ENCODE measurements at places on chromosomes 1 and 21.

DNA sequence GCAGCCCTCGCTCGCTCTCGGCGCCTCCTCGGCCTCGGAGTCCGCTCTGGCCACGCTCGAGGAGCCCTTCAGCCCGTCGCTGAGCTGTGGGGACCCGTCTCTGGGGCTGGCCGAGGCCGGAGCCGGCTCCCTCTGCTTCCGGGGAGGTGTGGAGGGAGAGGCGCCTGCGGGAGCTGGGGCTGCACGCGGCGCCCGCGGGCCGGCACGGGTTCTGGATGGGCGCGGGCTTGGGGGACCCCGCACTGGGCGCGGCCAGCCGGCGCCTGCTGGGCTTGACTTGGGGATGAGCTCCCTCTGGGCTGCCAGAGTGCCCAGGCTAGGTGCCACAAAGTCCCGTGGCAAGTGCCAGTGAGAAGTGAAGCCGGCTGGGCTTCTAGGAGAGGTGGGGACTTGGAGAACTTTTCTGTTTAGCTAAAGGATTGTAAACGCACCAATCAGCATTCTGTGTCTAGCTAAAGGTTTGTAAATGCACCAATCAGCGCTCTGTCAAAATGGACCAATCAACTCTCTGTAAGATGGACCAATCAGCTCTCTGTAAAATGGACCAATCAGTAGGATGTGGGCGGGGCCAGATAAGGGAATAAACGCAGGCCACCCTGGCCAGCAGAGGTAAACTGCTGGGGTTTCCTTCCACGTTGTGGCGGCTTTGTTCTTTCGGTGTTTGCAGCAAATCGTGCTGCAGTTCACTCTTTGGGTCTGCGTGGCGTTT is 20.2 kb downstream of the EXOC8 start:
- no peak for DNase-seq

DNA sequence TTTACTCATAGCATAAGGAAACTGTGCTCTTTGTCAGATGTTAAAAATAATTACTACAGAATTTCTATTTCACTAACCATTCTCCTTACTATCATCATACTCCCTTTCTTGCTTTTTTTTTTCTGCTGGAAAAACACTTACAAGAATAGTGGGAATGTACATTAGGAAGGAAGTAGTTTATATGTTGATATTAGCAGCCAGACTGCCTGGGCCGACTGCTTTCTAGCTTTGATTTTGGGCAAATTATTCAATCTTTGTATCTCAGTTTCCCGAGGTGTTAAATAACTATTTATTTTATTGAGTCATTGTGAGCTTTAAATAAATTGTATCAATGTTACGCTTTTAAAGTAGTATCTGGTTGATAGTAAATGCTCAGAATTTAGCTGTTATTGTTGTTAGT is 122.4 kb downstream of the USP25 start:
- no peak for DNase-seq

- peak; percentile 11 for DNase-seq
Observed at GRCh38 chr1:114215436-114215835, 61.8 kb upstream of the SYT6 start.

- peak; percentile 35 for DNase-seq
Observed at GRCh38 chr1:10897981-10898728, 101.7 kb upstream of the CASZ1 start.

- no peak for DNase-seq
Observed at GRCh38 chr1:230127105-230128054, 60.3 kb downstream of the GALNT2 start.

DNA sequence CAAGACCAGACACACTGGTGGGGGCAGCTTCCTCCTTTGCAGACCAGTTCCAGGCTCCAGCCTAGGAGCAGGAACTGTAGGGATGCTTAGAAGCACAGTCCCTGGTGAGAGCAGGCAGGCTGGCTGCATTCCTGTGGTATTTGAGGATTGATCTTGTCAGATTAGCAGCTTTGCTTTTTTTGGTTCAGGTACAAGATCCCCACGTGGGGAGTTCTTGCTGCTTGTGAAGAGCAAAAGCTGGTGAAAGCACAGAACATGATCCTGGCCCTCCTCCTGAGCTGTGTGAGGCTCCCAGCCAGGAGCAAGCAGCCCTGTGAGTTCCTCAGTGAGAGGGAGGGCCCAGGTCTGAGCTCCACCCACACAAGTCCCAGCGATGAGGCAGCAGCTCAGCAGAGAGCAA is 75.3 kb upstream of the ARTN start:
- DNase-seq = peak; percentile 99

DNA sequence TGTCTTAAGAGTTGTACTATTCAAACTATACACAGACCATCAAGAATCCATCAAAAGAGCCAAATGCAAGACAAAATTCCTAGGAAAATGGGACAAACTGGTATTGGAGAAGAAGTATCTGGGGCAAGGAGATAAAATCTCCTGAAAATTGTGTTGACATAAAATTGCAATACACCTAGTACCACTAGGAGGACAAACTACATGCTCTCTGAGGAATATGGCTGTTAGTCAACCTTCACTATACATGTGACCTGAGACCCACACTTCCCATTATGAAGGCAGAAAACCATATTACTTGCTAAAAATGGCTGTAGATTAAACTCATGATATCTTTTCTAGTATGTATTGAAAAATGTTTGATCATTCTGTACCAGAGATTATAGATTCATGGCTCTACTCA is 30.0 kb downstream of the IRF2BP2 start:
- DNase-seq = no peak

DNA sequence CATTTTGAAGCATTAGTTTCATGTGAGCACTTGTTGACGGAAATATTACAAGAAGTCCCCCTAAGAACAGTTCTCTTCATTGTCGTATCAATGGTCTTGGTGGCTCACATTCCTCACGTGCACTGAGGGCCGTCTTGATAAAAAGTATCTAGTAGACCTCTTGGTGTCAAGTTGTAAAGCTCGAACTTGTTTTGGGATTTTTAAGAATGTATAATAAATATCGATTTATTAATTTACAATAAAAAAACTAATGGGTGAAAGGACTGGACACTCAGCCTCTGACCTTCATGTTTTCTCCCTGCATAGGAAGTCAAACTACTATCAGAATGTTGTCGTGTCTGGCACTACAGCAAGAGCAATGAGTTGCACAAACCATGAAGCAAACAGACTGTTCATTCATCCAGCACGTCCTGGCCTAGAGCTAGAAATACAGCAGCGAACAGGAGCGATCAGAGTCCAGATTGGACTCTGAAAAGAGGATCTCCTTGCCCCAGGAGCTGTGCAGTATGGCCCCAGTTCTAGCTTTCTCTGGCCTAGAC is 319.2 kb downstream of the SMYD3 start:
- no peak for DNase-seq

DNA sequence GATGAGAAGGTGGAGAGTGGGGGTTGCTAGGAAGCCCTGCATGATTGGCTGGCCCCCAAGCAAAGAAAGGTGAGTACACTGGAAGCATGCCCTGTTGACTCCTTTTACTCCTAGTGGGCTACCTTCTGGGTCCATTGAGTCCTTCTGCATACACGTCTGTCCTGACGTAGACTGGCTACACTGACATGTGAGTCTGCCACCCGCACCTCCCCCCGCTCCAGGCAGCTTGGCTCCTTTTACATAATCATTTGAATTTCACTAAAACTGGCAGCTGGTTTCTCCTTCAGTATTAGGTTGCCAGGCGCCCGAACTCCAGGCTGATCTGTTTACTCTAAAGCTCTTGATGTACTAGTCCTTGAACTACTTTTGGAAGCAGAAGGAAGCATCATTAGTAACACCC is 8.7 kb downstream of the MRPS21 start:
- DNase-seq = no peak

DNA sequence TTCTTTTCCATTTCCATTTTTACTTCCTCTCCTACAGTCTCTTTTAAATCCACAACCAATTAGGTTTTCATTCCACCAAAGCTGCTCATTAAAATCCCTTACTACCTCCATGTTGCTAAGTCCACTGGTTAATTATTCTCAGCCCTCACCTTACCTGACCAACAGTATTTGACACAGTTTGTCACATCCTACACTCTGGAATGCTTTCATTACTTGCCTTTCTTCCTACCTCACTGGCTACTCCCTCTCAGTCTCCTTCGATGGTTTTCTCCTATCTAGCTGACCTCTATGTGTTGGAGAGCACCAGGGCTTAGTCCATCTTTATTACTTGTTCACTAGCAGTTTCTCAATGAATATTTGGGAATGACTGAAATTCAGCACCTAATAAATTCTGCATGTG is 78.6 kb downstream of the NME7 start:
- no peak for DNase-seq

DNA sequence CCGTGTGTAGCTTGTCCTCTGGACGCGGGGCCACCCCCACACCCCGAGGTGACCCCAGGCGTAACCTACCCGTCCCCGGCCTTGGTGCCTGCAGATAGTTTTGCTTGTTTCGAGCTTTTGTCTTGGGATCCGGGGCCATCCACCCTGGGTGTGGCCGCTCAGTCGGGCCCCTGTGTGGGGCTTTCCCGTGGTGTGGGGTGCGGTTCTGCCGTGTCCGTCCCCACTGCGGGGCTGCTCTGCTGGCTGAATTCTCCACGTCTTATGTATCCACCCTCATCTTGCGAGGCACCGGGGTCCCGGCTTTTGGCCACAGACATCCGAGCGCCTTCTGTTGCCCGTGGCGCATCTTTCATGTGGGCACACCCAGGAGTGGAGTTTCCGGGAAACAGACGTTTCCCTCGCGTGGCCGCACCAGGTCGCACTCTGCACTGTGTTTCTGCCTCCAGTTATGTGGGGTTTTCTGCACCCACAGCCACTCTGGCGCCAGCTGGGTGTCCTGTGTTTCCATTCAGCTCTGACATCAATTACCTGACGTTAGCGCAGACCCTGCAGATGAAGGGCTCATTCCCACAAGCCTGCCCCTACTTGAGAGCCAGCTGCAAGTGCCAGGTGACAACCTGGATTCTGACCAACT is 64.9 kb downstream of the PRKCZ start:
- no peak for DNase-seq

DNA sequence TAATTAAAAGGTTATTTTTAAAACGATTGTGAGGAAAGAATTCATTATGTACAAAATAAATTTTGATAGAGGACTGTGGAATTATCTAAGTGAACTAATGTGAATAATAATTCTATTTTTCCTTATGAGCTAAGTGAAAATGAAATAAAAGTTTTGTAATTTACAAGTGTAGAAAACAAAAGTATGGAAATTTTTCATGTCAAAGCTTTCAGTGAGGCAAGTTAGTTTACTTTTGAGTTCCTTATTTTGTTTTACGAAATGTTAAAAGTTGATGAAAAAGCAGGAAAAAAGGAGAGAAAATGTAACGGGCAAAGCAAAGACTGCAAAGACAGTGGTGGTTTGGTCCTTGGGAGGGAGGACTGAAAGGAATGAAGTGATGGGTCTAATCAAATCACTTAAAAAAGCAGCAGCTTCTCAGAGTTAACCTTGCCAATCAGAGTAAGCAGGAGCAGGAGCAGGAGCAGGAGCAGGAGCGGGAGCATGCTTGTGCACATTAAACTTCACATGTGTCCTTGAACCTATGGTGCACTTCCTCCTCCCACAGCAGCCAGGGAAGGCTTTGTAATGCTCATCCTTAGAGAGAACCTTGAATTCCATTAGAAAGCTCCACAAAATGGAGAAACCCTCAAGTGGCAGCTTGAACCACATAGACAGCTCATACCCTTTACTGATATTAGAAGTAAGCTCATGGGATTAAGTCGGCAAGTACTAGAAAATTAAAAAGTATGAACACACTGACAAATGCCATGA is 133.4 kb downstream of the LHX4 start:
- DNase-seq = no peak

- DNase-seq = no peak
Observed at GRCh38 chr1:198031086-198031485, 113.9 kb downstream of the LHX9 start.

GRCh38 chr1:110176299-110176956 is 26.1 kb downstream of the SLC6A17 start:
- DNase-seq = no peak

DNA sequence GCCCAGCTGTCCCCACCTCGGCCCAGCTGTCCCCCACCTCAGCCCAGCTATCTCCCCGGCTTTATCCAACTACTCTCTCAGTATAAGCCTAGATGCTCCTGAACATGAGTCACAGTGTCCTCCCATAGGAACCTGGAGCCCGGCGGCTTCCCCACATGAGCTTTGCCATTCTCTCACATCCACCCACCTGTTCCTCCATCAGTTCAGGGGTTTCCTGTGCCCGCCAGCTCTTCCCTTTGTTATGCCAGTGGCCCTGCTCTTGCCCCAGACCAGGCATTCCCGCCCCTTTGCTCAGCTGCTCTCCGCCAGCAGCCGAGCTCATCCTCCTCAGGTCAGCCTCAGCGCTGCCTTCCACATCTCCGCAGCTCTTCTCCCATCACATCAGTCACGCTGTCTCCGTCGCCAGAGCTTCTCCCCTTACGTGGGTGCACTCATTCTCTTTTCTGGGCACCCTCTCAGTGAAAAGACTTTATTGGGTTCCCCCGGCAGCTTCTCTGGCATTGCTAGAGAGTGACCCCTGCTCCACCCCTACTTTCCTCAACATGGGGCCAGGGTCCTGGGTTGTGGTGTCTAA is 89.5 kb upstream of the CSF3R start:
- DNase-seq = no peak

- DNase-seq = no peak
Observed at GRCh38 chr1:206538086-206538770, 30.9 kb downstream of the RASSF5 start.

DNA sequence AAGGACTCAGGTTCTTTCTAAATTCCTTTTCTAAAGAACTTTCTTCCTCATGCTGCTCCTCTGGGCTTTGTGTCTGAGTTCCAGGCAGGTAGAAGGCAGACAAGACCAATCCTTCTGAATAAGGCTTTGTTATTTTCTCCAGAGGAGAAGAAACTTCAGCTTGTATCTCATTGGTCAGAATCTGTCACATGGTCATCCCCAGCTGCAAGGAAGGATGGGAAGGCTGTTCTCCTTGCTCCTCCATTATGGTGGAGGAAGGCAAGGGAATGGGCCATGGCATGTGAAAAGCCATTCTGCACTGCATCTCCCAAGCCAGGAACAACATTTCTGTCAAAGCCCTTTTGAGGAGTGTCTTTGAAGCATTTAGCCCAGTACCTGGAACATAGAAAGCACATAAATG is 50.6 kb upstream of the NTPCR start:
- no peak for DNase-seq

- no peak for DNase-seq
Observed at GRCh38 chr1:204434116-204434755, 22.6 kb upstream of the PPP1R15B start.

DNA sequence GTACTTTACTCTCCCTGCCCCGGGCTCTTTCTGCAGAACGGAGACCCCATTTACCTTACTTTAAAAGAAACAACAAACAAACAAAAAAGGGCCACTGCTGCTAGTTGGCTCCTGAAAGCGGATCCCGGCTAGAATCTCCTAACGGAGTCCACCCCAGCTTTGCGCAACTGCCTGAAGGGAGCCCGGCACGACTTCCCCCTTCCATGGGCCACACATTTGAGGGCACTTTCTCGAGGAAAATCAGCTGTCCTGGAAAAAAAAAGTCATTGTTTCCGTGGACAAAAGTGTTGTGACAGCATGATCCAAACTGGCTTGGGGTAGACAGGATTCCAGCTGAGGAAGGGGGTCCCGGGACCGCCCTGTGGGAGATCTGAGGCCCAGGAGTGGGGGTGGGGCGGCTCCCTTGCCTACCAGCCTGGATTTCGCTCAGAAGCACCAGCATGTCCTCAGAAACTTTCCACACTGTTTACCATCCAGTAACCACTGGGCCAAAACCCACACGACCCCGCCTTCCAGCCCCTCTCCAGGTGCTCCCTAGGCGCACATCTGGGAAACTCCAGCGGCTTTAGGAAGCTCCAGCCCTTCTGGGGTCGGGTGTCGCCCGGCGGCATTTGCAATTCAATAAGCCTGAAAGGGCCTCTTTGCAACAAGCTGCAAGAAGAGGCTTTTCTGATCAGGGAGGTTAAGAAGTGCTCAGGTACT is 4.8 kb downstream of the RIPK4 start:
- DNase-seq = no peak
